Stimulated activated CD4-positive, alpha-beta T cell treated with anti-CD3 and anti-CD28 coated beads, TNF-alpha, amount 100 ng/mL, for 24 hours (primary cell): ENCODE measurements at places on chromosomes 5 and 9.

DNA sequence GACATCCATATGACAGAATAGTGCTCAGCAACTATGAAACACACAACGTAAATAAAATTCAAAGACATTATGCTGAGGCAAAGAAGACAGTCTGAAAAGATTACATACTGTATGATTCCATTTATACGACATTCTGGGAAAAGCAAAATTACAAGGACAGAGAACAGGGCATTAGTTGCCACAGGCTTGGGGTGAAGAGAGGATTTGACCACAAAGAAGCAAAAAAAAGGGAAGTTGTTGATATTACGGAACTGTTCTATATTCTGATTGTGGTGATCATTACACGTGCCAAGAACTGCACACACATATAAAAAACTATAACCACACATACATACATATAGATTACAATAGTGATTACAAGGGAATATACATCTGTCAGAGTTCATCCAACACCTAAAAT lies 24.1 kb downstream of the CDK5RAP2 start:
- DNase-seq = no peak

- DNase-seq = no peak
Observed at GRCh38 chr9:126688617-126689016, 74.9 kb downstream of the LMX1B start.

- DNase-seq = no peak
Observed at GRCh38 chr5:62938927-62939326, 360.3 kb downstream of the LRRC70 start.

DNA sequence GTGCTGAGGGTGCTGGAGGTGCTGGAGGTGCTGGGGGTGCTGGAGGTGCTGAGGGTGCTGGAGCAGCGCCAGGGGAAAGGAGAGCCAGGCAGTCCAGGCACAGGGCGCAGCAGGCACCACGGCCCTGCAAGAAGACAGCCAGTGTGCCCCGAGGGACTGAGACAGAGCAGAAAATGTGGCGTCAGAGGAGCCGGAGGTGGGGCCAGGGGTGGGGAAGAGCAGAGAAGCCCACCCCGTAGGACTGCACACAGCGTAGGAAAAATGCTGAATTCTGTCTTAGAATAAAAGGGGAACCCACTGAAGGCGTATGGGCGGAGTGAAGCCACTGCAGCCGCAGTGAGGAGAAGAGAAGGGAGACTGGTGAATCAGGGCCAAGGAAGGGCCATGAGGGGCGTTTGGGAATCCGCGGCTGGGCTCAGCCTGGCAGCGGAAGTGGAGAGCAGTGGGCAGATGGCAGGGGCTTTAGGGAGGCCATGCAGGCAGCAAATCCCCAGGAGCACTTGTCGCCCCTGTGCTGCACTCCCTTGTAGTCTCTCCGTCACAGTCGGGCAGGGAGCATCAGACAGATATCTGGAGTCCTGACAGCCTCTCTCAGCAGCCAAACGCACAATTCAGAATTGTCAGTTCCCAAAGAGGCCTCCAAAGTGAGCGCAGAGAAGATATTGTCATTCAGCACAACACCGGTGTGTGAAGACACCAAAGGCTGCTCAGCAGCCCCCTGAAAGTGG lies 35.9 kb upstream of the LECT2 start:
- no peak for DNase-seq

GRCh38 chr5:10626473-10627013 lies 62.7 kb downstream of the ANKRD33B start:
- DNase-seq = no peak

GRCh38 chr5:133679534-133679933 lies 67.2 kb upstream of the FSTL4 start:
- no peak for DNase-seq

- no peak for DNase-seq
Observed at GRCh38 chr9:136644343-136644592, 18.4 kb upstream of the EGFL7 start.
